T-helper 1 cell (primary cell): ENCODE measurements at places on chromosomes 5 and 9.

DNA sequence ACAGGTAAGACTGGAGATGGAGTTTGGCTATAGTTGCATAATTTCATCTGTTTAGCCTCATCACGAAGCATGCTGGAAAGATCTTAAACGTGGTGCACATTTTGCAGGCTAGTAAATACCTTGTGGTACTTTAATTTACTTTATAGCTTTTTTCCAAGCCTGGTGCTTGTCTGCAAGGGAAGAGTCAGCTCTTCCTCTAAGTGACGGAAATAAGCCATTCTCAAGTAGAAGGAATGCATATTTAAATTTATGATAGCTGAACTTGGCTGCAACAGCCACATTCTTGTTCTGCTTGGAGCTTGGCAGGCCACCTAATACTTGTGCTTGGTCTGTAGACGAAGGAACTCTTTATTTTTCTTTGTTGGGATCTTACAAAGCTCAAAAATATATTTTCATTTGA, 188.0 kb upstream of the PIK3R1 start:
- DNase-seq: no peak

GRCh38 chr9:37936376-37936775, 32.4 kb upstream of the SLC25A51 start:
- DNase-seq: no peak

GRCh38 chr5:132446621-132447020, 44.0 kb downstream of the IRF1 start:
- no peak for DNase-seq

GRCh38 chr9:76624391-76625048, 139.7 kb upstream of the PCA3 start:
- DNase-seq: no peak

DNA sequence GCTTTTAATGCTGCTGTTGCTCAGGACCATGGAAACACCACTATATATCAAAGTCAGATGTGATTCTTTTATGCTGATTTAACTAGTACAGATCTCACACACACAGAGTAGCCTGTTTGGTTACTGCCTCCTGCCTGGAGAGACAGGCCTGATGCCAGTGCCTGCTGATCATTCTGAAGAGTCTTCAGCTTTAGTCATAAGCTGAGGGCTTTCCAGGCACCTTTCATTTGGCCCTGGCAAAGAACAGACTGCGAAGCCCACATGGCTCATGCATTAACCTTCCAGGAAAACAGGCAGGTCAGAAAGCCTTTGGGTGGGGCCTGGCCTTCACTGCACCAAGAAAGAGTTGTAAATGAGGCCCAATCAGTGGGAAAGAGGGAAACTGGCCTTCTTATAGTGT, 144.7 kb downstream of the SAXO1 start:
- DNase-seq: no peak

- no peak for DNase-seq
Measured at GRCh38 chr9:95092262-95093072, 225.0 kb downstream of the FANCC start.
